ENCODE measurements at places on chromosomes 3 and 15. TPM values are rescaled to one million over a fixed set of nuclear protein-coding genes. Genes with fewer than 3 reads are reported as not detected.

The HDGFL3 gene
- 72.1 TPM for total RNA-seq

- DNase-seq, result peak; percentile 32
Measured at GRCh38 chr3:70999730-71000129, 583.8 kb downstream of the FOXP1 start.

DNA sequence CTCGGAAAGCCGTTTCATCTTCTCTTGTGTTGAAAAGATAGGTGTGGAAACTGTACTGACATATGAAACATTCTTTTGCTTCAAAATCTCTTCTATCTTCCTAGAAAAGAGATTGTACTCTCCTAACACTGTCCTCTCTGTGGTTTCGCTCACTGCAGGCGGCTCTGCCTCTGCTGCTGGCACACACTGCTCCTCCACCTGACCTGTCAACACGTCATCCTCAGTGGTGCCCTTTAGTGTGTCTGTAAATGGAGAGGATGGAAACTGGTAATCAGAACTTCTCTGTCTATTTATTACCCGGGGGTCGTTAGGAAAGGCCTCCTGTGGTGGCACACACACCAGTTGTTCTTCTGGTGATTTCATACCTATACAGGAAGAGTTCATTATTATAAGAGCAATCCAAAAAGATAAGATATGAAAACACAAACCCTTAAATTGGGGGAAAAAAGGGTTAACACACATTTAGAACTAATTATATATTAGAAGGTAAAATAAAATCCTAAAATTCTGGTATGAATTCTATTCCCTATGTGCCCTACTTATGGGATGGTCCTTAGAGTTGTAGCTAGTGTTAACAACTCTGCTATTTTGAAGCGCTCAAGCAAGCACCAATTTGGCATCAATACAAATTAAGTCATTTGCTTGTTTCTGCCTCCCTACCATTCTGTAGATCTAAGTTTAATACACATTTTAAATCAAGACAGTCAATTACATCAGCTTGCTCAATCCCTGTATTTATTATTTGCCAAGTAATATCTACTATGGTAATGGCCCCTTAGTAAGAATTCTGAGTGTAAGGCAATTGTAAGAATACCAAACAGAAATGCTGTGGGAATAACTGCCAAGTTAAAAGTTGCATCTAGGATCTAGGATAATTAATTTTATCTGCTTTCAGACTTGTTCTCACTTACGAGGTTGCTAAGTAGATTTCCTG lies 49.2 kb downstream of the TASOR start:
- DNase-seq, result no peak

DNA sequence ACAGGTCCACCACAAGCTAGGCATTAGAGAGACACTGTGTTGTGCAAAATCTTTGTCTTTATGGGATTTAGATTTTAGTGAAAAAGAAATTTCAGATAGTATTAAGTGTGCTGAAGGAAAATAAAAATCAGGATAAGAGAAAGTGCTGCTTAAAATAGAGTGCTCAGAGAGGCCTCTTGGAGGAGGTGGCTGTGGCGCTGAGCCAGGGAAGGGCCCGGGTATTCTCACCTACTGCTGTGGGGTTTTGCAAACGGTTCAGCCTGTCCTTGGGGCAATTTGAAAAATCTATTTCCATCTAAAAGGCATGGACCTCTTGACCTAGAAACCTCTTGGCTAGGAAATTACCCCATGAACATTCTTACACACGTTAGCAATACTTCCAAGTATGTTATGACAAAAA lies 267.7 kb downstream of the TJP1 start:
- no peak for DNase-seq

GRCh38 chr15:71800835-71801745 lies 9.3 kb upstream of the NR2E3 start:
- DNase-seq, result peak; percentile 73

The AMIGO3 gene
- 1.0 TPM for total RNA-seq

- DNase-seq, result no peak
Measured at GRCh38 chr3:47874913-47875312, 72.0 kb downstream of the DHX30 start.

DNA sequence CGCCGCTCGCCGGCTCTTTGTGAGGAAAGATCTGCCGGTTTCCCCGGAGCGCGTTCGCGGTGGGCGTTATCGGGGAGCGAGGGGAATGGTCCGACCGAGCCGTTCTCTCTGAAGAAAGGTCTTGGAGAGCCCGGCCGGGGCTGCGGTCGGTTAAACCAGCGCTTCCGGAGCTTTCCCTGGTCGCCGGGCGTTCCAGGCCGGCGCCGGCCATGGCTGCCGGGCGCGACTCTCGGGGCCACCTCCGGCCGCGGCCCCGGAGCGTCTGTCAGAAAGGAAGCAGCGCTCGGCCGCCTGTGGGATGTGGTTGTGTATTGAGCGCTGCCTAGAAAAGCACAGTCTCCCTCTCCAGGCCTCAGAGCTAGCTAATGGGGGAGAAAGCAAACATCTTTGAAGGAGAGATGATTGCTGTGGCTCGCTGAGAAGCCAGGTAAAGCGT lies 731 bp downstream of the FYTTD1 start:
- DNase-seq, result peak; percentile 41

Data from A172 (cell line).